ENCODE measurements at places on chromosomes 4 and X.

DNA sequence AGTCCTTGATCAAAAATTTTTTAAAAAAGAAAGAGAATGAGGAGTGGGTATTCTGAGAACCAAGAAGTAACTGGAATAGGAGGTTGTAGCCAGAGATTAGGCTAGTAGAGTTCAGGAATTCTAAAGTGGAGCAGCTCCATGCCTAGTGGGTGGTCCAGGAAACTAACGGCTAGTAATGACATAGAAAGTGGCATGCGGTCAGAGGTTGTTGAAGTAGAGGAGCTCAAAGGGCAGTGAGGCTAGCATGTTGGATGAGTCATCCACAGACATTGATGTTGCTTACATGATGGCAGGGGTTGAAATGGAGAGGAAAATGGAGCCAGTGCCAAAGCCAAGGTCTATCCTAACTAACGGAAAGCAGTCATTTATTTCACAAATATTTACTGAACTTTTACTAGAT lies 42.1 kb downstream of the TEX13B start:
- H3K27ac ChIP-seq: no peak overlapping the region
- no peaks in the 10 kb centered on the region for H3K36me3 ChIP-seq
- no peak overlapping the region for H3K4me3 ChIP-seq
- H3K27me3 ChIP-seq: no peaks in the 10 kb centered on the region
- DNase-seq: no peak

GRCh38 chr4:169215656-169216055 lies 55.1 kb downstream of the SH3RF1 start:
- no peaks in the 10 kb centered on the region for H3K36me3 ChIP-seq
- H3K27ac ChIP-seq: no peak overlapping the region
- peaks cover 13% of the 10 kb centered on the region for H3K4me1 ChIP-seq
- no peaks in the 10 kb centered on the region for H3K27me3 ChIP-seq
- H3K4me3 ChIP-seq: no peak overlapping the region
- DNase-seq: no peak

DNA sequence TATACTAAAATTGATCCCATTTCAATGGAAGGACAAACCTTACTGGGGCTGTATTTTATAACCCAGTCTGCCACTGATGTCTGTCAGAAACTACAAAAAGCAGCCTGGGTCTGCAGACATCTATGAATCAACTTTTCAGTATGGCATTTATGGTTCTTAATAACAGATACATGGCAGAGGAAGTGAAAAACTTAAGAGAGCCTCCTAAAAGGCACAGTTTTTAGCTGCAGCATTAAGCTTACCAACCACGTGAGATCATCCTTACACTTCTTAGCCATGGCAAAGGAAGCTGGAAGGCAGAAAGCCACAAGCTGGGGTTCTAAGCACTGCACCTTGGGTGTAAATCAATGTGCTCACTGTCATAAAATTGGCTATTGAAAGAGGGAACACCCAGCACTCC lies 16.6 kb upstream of the UGT2B17 start:
- no peak overlapping the region for H3K4me3 ChIP-seq
- no peak overlapping the region for H3K27ac ChIP-seq
- no peaks in the 10 kb centered on the region for H3K27me3 ChIP-seq

- no peak overlapping the region for H3K4me3 ChIP-seq
- H3K27ac ChIP-seq: no peak overlapping the region
- H3K4me1 ChIP-seq: no peaks in the 10 kb centered on the region
- no peaks in the 10 kb centered on the region for H3K36me3 ChIP-seq
Measured at GRCh38 chr4:53273726-53274125, 92.1 kb downstream of the SCFD2 start.

GRCh38 chrX:12007881-12008280 lies 130.4 kb upstream of the FRMPD4 start:
- H3K4me3 ChIP-seq: no peak overlapping the region
- no peaks in the 10 kb centered on the region for H3K4me1 ChIP-seq
- peaks cover 17% of the 10 kb centered on the region for H3K27me3 ChIP-seq
- H3K27ac ChIP-seq: no peak overlapping the region
- H3K36me3 ChIP-seq: no peaks in the 10 kb centered on the region

DNA sequence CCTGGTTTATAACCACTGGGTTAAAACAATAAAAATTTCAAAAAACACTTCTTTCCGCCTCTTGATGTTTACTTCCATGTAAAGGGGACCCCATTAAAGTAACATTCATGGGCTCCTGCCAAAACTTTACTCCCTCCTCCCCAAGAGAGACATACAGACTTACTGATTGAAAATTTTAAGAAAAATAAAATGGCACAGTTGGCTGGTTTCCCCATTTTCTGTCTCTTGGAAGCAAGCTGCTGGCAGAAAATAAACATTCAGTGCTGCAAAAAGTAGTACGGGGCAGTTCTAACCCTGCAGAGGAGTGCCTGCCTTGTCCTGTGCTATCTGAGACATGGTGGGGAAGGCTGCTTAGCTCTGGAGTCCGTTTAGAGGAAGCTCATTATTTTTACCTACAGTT lies 187.3 kb upstream of the INTU start:
- H3K27me3 ChIP-seq: no peaks in the 10 kb centered on the region
- H3K36me3 ChIP-seq: no peaks in the 10 kb centered on the region
- no peak overlapping the region for H3K4me3 ChIP-seq

DNA sequence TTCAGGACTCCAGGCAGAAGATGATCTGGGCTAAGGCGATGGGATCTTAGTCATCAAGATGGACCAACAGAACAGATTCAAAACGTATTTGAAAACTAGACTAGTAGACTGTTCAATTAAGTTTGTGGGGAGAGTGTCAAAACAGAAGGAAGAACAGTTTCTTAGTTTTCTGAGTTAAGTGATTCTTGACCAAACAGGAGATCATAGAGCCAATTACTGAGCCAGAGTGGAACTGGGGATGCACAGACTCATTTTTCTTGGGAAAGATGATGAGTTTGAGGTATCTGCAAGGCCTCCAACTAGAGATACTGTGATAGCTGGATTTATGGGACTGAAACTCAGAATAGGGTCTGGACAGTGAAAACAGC lies 119.5 kb downstream of the REELD1 start:
- no peaks in the 10 kb centered on the region for H3K36me3 ChIP-seq
- H3K27me3 ChIP-seq: no peaks in the 10 kb centered on the region
- H3K4me3 ChIP-seq: no peak overlapping the region
- no peak overlapping the region for H3K27ac ChIP-seq
- H3K4me1 ChIP-seq: no peaks in the 10 kb centered on the region

GRCh38 chr4:20181926-20182325 lies 69.8 kb upstream of the SLIT2 start:
- no peak overlapping the region for H3K27ac ChIP-seq
- H3K4me1 ChIP-seq: no peaks in the 10 kb centered on the region
- H3K4me3 ChIP-seq: no peak overlapping the region

DNA sequence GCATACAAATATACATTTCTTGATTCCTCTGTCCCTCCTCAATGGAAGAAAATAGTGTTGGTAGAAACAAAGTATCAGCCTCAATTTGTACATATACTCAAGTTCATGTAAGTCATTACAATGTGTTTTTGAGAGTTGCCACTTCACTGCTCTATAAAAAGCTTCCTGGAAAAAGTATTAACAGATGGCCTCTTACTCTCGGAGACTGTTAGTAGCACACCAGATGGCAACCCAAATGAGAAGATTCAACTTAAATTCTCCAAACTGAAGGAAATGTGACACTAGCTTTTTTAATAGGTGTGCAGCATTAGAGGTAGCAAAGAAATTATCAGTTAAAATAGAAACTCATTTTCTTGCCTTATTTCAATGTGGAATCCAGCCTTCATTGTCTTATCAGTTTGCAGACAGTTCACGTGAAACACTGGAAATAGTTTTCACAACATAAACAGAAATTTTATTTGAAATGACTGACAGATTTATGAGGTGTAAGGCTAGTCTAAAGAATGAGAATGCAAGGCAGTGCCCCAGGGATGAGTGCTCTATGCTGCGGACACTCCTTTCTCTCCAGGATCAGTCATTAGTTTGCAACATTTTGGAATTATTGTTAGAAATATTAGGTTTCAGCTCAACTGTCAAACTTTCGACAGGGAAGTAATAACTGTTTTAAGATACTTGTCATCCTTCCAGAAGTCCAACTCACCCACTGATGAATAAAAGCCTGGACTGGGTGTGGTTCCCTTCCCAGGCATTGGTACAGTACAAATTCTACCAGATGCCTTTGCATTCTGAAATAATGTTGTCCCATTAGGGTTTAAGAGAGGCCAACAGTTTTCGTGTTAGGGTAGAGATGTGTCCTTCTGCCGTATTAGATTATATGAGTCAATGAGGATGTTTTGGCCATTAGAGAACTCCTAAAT lies 50.9 kb downstream of the IDS start:
- H3K27me3 ChIP-seq: no peaks in the 10 kb centered on the region
- no peaks in the 10 kb centered on the region for H3K36me3 ChIP-seq
- no peak overlapping the region for H3K27ac ChIP-seq
- no peak overlapping the region for H3K4me3 ChIP-seq

DNA sequence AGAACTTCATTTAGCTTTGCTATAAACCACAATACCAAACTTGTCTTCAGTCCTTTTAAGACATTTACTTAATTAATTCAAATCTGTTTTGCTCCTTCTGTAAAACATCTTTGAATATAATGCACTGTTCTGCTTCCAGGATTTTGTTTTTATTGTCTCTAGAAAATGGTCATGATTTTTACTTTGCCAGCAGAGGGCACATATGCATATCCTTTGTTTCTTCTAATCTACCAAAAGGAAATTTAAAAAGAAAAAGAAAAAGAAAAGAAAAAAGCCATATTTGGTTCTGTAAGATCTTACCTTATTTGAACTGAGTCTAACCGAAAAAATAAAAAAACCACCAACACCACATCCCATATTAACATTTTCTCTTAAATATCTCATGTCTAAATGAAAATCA lies 101.9 kb upstream of the CCSER1 start:
- H3K27me3 ChIP-seq: no peaks in the 10 kb centered on the region

- H3K4me3 ChIP-seq: no peak overlapping the region
- H3K27ac ChIP-seq: no peak overlapping the region
- peaks cover 37% of the 10 kb centered on the region for H3K27me3 ChIP-seq
- no peaks in the 10 kb centered on the region for H3K36me3 ChIP-seq
- no peak for DNase-seq
- no peaks in the 10 kb centered on the region for H3K4me1 ChIP-seq
Measured at GRCh38 chrX:50768801-50769200, 45.2 kb downstream of the SHROOM4 start.

DNA sequence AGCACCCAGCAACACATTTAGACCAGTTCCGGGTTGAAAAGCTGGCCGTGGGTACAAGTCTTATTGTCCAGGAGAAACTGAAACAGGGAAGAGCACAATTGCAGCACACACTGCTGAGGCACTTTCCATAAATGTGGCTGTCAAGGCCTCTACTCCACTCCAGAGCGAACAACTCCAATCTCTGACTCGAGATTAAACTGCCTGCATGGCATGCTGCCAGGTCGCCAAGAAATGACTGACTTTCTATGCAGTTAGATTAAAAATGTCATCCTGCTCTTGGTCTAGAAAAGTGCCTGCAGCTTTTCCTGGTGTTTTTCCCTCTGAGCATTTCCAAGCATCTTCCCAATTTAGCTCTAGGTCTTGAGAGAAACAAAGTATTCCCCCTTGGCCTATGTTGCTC lies 260.6 kb upstream of the EMCN start:
- no peaks in the 10 kb centered on the region for H3K27me3 ChIP-seq
- H3K27ac ChIP-seq: no peak overlapping the region
- H3K36me3 ChIP-seq: no peaks in the 10 kb centered on the region
- H3K4me3 ChIP-seq: no peak overlapping the region

DNA sequence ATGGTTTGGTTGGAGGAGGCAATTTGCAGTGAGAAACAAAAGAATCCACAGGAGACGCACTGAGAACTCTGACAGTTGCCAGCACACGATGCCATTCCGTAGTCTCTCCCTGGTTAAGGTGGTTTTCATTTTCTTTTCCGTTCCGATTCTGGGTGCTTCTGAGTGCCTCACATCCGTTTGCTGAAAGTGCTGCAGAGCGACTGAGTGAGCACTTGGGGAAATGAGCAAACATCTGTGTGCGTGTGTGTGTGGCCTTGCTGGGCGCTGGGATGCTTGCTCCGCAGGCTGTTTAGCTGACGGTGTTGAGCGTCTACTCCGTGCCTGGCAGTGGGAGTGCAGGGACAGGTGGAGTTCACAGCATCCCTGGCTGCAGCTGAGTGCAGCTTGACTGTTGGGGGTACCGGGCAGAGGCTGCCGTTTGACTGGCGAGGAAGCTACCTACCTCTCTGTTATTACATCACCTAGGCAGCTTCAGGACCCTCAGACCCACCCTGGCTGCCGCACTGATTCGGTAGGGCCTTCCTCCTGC lies 49.3 kb downstream of the SORCS2 start:
- H3K27ac ChIP-seq: no peak overlapping the region
- no peaks in the 10 kb centered on the region for H3K4me1 ChIP-seq
- no peak for DNase-seq
- H3K27me3 ChIP-seq: no peaks in the 10 kb centered on the region
- H3K4me3 ChIP-seq: no peak overlapping the region

DNA sequence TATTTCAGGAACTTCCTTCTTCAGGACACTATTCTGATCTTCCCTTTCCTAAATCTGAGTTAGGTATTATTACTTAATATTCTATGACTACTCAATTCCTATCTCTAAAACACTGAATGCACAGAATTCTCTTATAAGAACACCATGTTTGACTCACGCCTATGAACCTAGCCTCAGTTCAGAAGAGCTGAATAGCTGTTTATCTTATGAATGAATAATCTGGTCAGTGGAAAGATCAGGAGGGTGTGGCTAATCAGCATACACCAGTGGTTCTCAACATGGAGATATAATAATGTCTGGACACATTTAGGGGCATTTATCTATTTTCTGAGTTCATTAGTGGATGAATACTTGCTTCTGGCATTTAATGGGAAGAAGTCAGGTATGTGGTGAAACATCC lies 24.2 kb downstream of the EPHA5 start:
- no peak overlapping the region for H3K27ac ChIP-seq
- DNase-seq: no peak
- no peaks in the 10 kb centered on the region for H3K4me1 ChIP-seq
- H3K27me3 ChIP-seq: no peaks in the 10 kb centered on the region
- no peak overlapping the region for H3K4me3 ChIP-seq

GRCh38 chr4:114509340-114509739 lies 89.3 kb upstream of the UGT8 start:
- H3K4me1 ChIP-seq: no peaks in the 10 kb centered on the region
- H3K4me3 ChIP-seq: no peak overlapping the region
- H3K36me3 ChIP-seq: no peaks in the 10 kb centered on the region
- H3K27me3 ChIP-seq: no peaks in the 10 kb centered on the region

GRCh38 chr4:98747393-98748091 lies 89.1 kb upstream of the TSPAN5 start:
- H3K4me1 ChIP-seq: no peaks in the 10 kb centered on the region
- no peak overlapping the region for H3K27ac ChIP-seq
- H3K4me3 ChIP-seq: no peak overlapping the region
- no peaks in the 10 kb centered on the region for H3K27me3 ChIP-seq
- no peak for DNase-seq
